ENCODE measurements at places on chromosomes 7 and 10. TPM values are rescaled to one million over a fixed set of nuclear protein-coding genes. Genes with fewer than 3 reads are reported as not detected.

Gene CHST15
- 0.05 TPM for total RNA-seq

Gene STEAP1B
- 0.18 TPM for total RNA-seq

Gene MEIG1
- total RNA-seq = 0.70 TPM

Gene PMPCB
- 59.4 TPM for total RNA-seq

Gene ADAM22
- total RNA-seq = 2.9 TPM

Gene FAM25A
- not detected for total RNA-seq

Gene PCBD1
- total RNA-seq = 36.5 TPM

Gene SAP25
- total RNA-seq = 21.4 TPM

Gene TDRD1
- 0.09 TPM for total RNA-seq

Gene HSPA12A
- total RNA-seq = 0.02 TPM

Gene GPR37
- not detected for total RNA-seq

Gene NPC1L1
- not detected for total RNA-seq

Gene CYP26C1
- total RNA-seq = not detected

Gene NEBL
- total RNA-seq = not detected

Gene ATOH7
- not detected for total RNA-seq

Gene EMX2
- total RNA-seq = not detected

Gene NAT16
- not detected for total RNA-seq

Gene CALCR
- total RNA-seq = not detected

Gene MYPN
- total RNA-seq = not detected

Gene KDM7A
- total RNA-seq = 13.4 TPM

Gene AGAP9
- 16.1 TPM for total RNA-seq

Gene CPA2
- total RNA-seq = not detected

Gene GPRIN2
- not detected for total RNA-seq

Gene SOSTDC1
- total RNA-seq = not detected

Gene DYNC1I1
- total RNA-seq = not detected

Gene C10orf71
- not detected for total RNA-seq

Gene TRAPPC14
- total RNA-seq = 50.9 TPM

Gene ELOVL3
- not detected for total RNA-seq

Gene THSD7A
- not detected for total RNA-seq

Gene GIMAP1
- 18.8 TPM for total RNA-seq

Gene DDC
- total RNA-seq = 0.55 TPM

Gene ZYX
- total RNA-seq = 171 TPM

Gene TMEM184A
- not detected for total RNA-seq

Gene TMEM139
- total RNA-seq = 0.89 TPM
